ENCODE measurements at places on chromosomes 13 and 19.

- no peak for DNase-seq
Measured at GRCh38 chr19:3239367-3239766, 14.9 kb downstream of the CELF5 start.

DNA sequence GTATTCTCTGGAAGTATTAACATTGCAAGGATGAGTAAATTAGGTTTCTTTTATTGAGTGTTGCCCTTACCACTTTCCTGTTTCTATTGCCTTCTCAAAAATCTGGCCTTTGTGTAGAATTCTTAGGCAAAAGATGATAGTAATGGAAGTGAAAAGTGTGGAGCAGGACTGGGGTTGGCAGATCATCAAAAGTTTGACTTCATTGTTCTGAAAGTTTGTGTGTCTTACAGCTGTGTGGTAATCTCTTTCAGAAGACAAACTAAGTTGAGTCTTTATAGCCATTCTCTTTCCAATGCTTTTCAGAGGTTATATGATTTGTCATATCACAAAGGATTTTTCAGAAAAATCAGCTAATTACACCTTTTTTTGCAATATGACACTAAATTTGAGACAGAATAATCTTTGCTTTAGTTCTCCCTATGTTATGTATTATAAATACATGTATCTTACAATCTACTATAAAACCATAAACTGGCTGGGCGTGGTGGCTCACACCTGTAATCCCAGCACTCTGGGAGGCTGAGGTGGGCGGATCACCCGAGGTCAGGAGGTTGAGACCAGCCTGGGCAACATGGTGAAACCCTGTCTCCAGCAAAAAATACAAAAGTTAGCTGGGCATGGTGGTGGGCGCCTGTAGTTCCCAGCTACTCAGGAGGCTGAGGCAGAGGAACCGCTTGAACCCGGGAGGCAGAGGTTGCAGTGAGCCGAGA is 8.7 kb upstream of the KCNRG start:
- no peak for DNase-seq

- no peak for DNase-seq
Measured at GRCh38 chr13:99126821-99127220, 73.8 kb upstream of the UBAC2 start.

DNA sequence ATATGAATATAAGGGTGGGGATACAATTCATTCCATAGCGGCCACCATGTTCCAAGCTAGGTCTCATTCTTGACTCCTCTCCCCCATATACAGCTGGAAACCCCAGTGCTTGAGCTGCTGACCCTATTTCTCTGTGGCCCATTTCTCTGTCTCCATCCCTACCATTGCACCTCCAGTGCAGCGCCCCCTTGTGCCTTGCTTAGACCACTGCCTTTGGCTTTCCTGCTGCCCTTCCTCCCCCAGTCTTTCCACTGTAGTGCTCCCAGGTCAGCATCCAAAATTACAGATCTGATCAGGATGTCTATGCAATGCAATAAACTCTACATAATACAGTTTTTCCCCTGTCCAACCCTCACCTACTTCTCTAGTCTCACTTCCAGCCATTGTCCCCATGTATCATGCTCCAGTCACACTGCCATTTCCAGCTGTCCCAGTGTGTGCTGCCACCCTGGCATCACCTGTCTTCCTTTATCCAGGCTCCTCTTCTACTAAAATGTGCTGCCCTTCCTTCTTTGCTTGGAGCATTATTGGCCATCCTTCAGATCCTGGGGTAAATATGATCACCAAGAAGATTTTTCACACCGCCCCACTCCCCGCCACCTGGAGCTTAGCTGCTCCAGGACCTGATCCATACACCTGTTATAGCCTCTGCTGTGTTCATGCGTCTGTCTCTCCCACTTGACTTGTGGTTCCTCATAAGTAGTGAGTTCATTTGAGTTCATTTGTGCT is 199.4 kb upstream of the IPO5 start:
- peak; percentile 5 for DNase-seq

DNA sequence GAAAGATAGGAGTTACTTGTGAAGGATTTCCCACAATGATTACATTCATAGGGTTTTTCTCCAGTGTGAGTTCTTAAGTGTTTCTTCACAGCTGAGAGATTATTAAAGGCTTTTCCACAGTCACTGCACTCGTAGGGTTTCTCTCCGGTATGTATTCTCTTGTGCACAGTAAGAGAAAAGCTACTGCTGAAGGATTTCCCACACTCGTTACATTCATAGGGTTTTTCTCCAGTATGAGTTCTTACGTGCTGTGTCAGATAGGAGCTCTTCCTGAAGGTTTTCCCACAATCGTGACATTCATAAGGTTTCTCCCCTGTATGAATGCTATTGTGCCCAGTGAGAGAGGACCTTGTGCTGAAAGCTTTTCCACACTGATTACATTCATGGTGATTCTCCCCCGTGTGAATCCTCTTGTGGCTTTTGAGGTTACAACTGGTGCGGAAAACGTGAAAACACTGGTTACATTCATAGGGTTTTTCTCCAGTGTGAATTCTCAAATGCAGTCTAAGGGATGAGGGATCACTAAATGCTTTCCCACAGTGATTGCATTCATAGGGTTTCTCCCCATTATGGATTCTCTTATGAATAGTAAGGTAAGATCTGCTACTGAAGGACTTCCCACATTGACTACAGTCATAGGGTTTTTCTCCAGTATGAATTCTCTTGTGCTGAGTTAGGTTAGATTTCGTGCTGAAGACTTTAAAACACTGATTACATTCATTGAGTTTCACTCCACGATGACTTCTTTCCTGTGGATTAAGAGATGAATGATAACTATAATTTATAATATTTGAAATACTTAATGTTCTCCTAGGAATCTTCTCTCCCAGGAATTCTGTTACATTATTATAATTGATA is 20.6 kb downstream of the ZNF558 start:
- DNase-seq = no peak

GRCh38 chr19:46031781-46032596 is 8.8 kb downstream of the IGFL4 start:
- no peak for DNase-seq

- DNase-seq = no peak
Measured at GRCh38 chr19:56969759-56970178, 129.2 kb upstream of the PEG3 start.

GRCh38 chr19:8589177-8589714 is 12.0 kb upstream of the MYO1F start:
- no peak for DNase-seq

GRCh38 chr19:15297416-15298224 is 34.7 kb downstream of the BRD4 start:
- no peak for DNase-seq

DNA sequence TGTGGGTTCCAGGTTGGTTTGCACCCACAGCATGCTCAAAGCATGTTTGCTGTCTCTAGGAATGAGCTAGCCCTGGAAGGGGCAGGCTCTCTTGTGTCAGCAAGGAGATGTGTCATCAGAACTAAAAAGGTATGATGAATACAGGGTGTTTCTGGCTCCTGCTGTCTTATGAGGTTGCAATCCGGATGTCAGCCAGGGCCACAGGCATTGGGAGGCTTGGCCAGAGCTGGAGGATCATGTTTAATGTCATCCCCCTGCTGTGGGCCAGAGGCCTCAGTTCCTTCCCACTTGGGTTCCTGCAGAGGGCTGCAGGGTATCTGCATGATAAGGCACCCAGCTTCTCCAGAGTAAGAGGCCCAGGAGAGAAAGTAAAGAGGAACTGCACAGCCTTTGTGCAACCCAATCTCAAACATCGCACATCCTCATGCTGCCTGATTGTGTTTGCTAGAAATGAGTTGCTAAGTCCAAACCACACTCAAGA is 193.6 kb downstream of the COL4A1 start:
- no peak for DNase-seq

DNA sequence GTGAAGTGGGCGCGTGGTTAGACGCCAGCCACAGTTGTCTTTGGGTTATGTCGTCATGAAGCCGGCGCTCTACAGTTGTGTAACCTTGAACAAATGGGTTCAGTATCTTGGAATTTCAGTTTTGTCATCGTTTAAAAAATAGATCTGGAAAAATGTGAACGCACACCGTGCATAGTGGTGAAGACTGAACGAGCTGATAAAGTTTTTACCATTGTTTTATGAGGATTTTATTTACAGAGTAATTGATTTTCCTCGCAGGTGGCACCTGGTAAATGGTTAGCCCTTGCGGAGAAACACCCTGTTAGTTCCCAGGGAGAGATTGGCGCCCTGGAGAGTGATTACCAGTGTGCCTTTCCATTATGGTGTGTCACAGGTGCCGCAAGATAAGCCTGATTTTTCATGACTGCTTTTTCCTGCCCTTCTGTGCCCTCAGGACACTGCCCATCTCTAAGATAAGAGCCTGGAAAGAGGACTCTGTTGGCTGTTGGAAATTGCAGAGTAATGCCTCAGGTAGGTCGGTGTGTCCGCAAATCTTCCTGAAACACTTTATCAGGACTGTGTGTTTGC is 577 bp downstream of the ZNF181 start:
- DNase-seq = no peak

GRCh38 chr13:71806886-71807285 is 60.1 kb downstream of the DACH1 start:
- DNase-seq = no peak

- no peak for DNase-seq
Measured at GRCh38 chr19:12137221-12137940, 2.8 kb downstream of the ZNF20 start.

- DNase-seq = no peak
Measured at GRCh38 chr13:110353339-110353977, 46.4 kb downstream of the COL4A2 start.

- DNase-seq = no peak
Measured at GRCh38 chr19:44762038-44762437, 13.5 kb downstream of the BCL3 start.
